ENCODE measurements at places on chromosomes 6 and 20.

DNA sequence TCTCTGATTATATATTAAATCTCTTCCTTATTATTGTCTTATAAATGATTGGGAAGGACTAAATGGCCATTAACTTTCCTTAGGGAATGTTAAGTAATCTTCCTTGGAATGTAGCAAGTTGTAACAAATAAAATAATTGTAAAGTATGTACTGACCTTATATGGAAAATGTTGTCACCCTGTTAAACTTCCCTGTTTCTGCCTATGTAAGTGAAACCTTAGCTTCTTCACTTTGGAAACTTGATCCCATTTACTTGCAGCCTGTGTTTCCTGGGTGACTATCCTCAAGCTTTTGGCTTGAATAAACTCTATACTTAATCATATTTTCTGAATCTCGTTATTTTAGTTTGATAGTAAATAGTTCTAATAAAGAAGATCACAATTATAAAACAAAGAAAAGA is 519.5 kb upstream of the PTCHD4 start:
- DNase-seq, result no peak

DNA sequence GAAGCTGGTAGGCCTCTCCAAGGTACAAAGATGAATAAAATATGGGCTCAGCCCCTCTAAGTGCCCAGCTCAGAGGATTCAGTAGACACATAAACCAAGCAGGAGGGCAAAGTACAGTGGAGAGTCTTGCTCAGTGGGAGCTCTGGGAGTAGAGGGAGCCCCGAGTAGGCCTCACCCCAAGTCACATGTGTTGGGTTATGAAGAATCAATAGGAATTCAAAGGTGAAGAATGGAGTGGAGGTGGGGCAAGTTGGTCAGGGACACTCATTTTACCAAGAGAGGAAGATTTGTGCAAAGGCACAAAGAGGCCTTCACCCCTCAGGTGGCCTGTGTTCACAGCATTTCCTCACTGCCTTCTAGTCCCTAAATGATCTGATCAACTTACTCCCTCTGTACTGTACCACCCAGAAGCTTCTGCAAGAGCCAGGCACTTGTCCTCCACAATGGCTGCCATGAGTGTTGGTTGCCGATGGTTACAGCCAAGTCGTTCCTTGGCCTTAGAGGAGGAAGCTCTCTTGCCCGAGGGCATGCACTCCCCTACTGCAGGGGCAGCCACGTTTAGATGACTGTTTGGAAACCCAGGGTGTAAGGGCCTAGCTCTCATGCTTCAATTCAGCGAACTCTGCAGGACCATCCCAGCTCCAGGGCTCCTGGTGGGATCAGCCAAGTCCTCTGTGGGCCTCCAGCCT is 6.7 kb upstream of the CDKN1A start:
- DNase-seq, result no peak

DNA sequence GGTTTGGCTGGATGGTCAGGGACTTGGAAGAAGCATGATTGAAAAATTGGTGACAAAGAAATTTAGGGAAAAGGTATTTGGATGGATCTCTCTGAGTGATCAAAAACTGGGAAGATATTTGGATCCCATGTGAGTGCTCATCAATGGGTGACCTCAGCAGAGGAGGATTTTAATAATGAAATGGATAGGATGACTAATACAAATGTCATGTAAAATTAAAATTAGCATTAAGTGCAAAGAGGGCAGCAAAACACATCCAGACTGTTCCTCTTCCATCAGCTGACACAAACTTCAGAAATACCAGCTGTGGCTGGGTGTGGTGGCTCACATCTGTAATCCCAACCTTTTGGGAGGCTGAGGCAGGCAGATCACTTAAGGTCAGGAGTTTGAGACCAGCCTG is 151.7 kb downstream of the THBS2 start:
- no peak for DNase-seq

GRCh38 chr6:139327038-139327437 is 35.2 kb upstream of the TXLNB start:
- DNase-seq, result no peak

- DNase-seq, result no peak
Observed at GRCh38 chr20:47679462-47679861, 105.8 kb downstream of the SULF2 start.

DNA sequence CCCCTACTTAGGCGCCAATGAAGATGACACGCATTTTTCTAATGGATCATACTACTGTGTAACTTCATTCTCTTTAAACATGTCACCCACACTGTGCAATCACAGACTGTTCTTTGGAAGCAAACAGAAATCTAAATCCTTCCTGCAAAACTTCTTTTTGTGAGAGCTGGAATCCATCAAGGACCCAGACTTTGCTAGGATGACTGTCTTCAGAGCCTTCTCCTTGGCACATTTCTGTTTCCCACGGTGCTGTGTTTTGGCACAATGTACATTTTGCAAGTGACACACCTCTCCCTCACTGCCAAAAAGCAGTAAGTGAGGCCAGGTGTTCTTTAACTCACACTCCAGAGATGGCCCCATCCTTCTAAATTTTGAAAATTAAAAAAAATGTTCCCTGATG is 21.7 kb upstream of the TAGAP start:
- DNase-seq, result no peak

- peak; percentile 21 for DNase-seq
Observed at GRCh38 chr6:73747289-73747688, 51.3 kb downstream of the CD109 start.

GRCh38 chr6:21420146-21420878 is 173.2 kb upstream of the SOX4 start:
- no peak for DNase-seq

- DNase-seq, result no peak
Observed at GRCh38 chr6:17962436-17963031, 24.9 kb downstream of the KIF13A start.

DNA sequence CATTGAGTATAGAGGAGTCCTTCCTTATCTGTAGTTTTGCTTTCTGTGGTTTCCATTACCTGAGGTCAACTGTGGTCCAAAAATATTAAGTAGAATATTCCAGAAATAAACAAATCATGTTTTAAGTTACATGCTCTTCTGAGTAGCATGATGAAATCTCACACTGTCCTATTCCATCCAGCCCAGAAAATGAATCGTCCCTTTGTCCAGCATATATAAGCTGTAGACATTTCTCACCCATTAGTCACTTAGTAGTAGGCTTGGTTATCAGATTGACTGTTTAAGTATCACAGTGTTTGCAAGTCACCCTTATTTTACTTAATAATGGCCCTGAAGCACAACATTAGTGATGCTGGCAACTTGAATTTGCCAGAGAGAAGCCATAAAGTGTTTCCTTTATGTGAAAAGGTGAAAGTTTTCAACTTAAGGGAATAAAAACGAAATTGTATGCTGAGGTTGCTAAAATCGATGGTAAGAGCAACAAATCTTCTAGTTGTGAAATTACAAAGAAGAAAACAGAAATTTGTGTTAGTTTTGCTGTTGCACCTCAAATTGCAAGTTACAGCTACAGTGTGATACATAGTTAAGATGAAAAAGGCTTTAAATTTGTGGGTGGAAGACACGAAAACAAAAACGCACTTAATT is 198.6 kb upstream of the SIM1 start:
- no peak for DNase-seq

- no peak for DNase-seq
Observed at GRCh38 chr6:71478834-71479541, 190.4 kb downstream of the OGFRL1 start.

DNA sequence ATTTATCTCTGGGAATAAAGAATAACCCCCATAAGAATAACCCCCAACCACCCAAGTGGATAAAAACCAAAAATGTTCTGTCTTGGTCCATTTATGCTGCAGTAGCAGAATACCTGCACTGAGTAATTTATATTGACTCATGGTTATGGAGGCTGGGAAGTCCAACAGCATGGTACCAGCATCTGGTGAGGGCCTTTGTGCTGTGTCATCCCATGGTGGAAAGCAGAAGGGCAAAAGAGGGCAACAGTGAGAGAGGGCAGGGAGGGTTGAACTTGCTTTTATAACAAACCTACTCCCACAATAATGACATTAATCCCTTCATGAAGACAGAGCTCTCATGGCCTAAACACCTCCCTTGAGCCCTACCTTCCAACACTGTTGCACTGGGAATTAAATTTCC is 133.7 kb downstream of the ERMARD start:
- no peak for DNase-seq

DNA sequence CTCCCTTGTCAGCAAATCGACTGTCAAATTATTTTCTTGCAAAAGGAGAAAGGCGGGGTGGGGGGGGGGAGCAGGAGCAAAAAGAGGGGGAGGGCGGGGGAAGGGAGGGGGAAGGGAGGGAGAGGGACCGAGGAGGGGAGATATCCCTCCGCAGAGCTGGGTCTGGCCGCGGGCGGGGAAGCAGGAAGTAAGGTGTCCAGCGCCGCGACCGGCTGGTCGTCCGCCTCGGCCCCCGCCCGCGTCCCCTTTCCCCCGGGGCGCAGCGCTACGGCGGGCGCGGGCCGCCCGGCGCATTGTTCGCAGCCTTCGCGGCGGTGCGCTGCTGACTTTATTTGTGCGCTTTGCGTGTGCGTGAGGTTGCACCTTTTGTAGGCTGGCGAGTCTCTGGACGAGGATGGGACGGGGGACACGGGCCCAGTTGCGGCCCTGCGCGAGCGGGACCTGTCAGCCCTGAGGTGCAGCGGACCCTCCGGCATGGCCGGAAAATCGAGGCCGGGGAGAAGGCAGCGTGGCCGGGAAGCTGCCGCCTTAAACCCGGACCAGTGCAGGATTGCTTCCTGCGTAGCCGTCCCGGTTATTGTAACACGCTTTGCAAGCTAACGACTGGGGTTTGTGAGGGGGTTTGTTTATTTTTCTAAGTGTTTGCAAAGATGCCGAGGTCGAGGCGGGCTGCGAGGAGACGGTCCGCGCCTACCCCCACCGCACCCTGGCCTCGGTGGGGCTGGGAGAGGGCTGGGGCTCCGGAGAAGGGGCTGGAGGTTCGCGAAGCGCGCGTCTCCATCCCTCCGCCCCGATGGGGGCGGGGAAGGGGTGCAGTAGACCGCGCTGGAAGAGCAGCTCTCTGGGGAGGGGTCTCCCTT is 675 bp upstream of the TRERF1 start:
- DNase-seq, result peak; percentile 43

GRCh38 chr6:119423996-119424395 is 74.4 kb upstream of the MAN1A1 start:
- no peak for DNase-seq

GRCh38 chr6:1667012-1667804 is 57.5 kb downstream of the FOXC1 start:
- no peak for DNase-seq

GRCh38 chr6:90098001-90098531 is 198.6 kb downstream of the BACH2 start:
- peak; percentile 22 for DNase-seq

- no peak for DNase-seq
Observed at GRCh38 chr6:87481931-87482330, 9.2 kb downstream of the SLC35A1 start.

DNA sequence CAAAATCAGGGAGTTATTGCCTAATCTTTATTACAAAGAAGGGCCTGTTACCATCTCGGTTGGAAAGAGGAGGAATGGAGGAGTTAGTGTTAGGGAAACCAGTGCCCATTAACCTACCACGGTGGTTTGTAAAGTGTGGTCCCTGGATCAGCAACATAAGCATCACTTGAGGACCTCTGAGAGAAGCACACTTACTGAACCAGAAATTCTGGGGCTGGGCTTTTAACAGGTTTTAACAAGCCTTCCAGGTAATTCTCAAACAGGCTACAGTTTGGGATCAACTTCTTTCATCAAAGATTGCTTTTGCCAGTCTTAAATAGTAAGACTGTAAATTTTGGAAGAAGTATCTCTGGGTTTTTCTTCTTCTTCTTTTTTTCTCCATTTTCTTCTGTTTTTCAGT is 329.5 kb upstream of the JAG1 start:
- no peak for DNase-seq

DNA sequence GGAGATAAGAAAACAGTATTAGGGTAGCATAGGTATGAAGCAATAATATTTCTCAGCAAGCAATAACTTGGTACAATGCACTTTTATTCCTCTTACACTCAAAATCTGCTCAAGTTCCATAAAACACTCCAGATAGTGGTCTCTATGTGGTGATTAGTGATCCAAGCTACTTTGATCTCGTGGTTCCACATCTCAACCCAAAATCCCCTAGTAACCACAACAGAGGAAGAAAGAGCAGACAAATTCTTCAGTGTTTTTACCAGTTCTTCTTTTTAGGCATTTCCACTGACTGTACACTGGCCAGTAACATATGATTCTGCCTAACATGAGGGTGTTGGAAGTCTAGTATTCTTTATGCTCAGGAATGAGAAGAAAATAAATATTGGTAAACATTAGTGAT is 309.0 kb upstream of the PTCHD4 start:
- no peak for DNase-seq

GRCh38 chr6:144053601-144054000 is 41.8 kb downstream of the SF3B5 start:
- no peak for DNase-seq

GRCh38 chr6:23533311-23533710 is 592.7 kb upstream of the NRSN1 start:
- DNase-seq, result no peak

Data from CD4-positive, alpha-beta T cell treated with Interleukin-21 for 1 hour (primary cell).